ENCODE measurements at places on chromosomes 3 and 15. TPM values are rescaled to one million over a fixed set of nuclear protein-coding genes. Genes with fewer than 3 reads are reported as not detected.

GRCh38 chr15:41464889-41465580 is 28.6 kb upstream of the ITPKA start:
- no peak overlapping the region for H3K27ac ChIP-seq
- peaks cover 49% of the 10 kb centered on the region for H3K36me3 ChIP-seq

TTC14 gene
- total RNA-seq: 25.4 TPM

- H3K27ac ChIP-seq: no peak overlapping the region
- H3K4me3 ChIP-seq: no peak overlapping the region
Observed at GRCh38 chr3:196920733-196921132, 21.6 kb downstream of the NCBP2 start.

MYRIP gene
- not detected for total RNA-seq

DNA sequence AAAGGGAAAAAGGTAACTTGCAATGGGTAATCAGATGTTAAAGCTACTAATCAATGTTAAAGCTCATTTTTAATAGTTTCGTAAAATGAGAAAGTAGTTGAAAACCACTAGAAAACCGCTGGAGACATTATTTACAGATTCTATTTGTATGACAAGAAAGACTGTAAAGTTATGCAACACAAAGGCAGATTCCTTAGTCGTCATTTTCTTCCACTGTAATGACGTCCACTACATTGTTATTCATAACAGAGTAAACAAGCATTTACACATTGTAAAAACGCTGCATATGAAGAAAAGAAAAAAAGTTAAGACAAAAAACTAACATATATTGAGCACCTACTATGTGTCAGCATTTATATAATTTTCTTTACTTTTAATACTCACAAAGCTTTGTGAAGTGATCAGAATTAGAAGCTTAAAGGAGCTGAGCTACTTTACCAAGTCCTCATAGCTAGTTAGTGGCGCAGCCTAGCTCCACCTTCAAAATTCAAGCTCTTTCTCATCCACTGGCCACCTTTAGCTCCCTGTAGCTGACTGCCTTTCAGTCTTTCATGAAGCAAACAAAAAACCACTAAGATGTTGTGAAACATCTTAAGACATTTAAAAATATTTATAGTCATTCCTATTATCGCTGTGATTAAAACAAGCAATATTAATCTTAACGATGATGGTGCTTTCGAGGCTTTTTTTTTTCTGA is 100.1 kb upstream of the CDIN1 start:
- no peaks in the 10 kb centered on the region for H3K27me3 ChIP-seq
- H3K27ac ChIP-seq: no peak overlapping the region
- no peaks in the 10 kb centered on the region for H3K36me3 ChIP-seq
- H3K4me3 ChIP-seq: no peak overlapping the region

GRCh38 chr15:49145651-49146609 is 9.5 kb downstream of the COPS2 start:
- peak; percentile 19 for DNase-seq
- H3K4me3 ChIP-seq: no peak overlapping the region
- no peaks in the 10 kb centered on the region for H3K27me3 ChIP-seq
- H3K36me3 ChIP-seq: peaks cover 42% of the 10 kb centered on the region
- H3K4me1 ChIP-seq: no peaks in the 10 kb centered on the region

GRCh38 chr3:98596541-98597500 is 3.4 kb upstream of the CPOX start:
- no peak for DNase-seq
- no peak overlapping the region for H3K4me3 ChIP-seq
- H3K27me3 ChIP-seq: no peaks in the 10 kb centered on the region
- H3K27ac ChIP-seq: no peak overlapping the region
- no peaks in the 10 kb centered on the region for H3K36me3 ChIP-seq

GRCh38 chr15:62362608-62363007 is 197.5 kb upstream of the C2CD4B start:
- H3K4me3 ChIP-seq: no peak overlapping the region
- no peaks in the 10 kb centered on the region for H3K27me3 ChIP-seq
- peaks cover 4% of the 10 kb centered on the region for H3K4me1 ChIP-seq
- DNase-seq: no peak

DNA sequence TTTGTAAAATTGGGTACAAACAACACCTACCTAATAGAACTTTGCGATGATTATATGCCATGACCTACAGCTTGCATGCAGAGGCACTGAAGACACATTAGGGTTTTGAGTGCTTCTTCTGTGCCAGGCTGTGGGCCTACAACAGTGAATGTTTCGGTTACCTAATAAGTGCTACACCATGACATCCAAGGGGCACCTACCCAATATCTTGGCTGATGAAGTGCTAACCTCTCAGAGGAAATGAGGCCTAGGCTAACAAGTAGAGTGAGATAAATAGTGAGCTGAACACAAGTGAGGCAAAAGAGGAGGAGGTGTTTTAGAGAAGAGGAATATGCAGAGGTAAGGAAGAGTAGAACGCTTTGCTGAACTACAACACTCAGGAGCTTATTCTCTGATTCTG is 12.2 kb upstream of the RASGRP1 start:
- H3K27ac ChIP-seq: no peak overlapping the region
- no peaks in the 10 kb centered on the region for H3K36me3 ChIP-seq
- H3K27me3 ChIP-seq: peaks cover 3% of the 10 kb centered on the region
- DNase-seq: no peak
- H3K4me3 ChIP-seq: no peak overlapping the region

KIF23 gene
- 137 TPM for total RNA-seq

DNA sequence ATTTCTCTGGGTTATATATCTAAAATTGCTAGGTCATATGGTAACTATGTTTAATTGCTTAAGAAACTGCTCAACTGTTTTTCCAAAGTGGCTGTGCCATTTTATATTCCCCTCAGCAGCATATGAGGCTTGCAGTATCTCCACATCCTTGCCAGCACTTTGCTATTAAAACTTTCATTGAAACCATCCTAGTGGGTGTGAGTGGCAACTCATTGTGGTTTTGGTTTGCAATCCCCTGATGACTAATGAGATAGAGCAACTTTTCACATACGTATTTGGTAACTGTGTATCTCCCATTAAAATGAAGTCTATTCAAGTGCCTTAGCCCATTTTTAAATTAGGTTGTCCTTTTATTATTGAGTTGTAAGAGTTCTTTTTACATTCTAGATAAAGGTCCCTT is 17.3 kb downstream of the KPNA1 start:
- peaks cover 38% of the 10 kb centered on the region for H3K36me3 ChIP-seq
- H3K27me3 ChIP-seq: no peaks in the 10 kb centered on the region
- H3K27ac ChIP-seq: no peak overlapping the region
- DNase-seq: peak; percentile 45
- no peak overlapping the region for H3K4me3 ChIP-seq

DNA sequence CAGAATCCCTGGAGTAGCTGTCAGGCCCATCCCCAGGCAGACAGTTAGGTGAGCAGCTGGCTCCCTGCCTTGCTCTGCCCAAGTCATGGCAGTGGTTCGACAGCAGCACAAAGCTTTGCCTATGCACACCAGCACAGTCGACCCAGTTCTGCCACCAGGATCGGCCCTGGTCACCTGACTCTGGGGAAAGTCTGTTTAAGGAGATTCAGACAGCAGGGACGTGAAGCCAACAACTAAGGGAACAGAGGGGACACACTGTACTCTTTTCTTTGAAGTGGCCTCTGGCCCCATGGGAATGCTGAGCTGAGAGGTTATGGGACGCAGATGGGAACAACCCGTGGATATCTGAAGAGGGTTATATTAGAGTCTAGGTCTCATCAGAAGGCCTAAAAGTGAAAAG is 134.8 kb downstream of the CHDH start:
- no peak overlapping the region for H3K4me3 ChIP-seq
- H3K36me3 ChIP-seq: no peaks in the 10 kb centered on the region
- no peaks in the 10 kb centered on the region for H3K27me3 ChIP-seq
- H3K27ac ChIP-seq: no peak overlapping the region
- no peaks in the 10 kb centered on the region for H3K4me1 ChIP-seq
- no peak for DNase-seq

All from SJCRH30 (cell line).